ENCODE measurements at places on chromosomes 16 and 17.
A peak's percentile ranks its signal among the peaks of the same experiment; 100 is the strongest.

GRCh38 chr16:10162981-10163380, 19.2 kb downstream of the GRIN2A start:
- DNase-seq, result no peak

DNA sequence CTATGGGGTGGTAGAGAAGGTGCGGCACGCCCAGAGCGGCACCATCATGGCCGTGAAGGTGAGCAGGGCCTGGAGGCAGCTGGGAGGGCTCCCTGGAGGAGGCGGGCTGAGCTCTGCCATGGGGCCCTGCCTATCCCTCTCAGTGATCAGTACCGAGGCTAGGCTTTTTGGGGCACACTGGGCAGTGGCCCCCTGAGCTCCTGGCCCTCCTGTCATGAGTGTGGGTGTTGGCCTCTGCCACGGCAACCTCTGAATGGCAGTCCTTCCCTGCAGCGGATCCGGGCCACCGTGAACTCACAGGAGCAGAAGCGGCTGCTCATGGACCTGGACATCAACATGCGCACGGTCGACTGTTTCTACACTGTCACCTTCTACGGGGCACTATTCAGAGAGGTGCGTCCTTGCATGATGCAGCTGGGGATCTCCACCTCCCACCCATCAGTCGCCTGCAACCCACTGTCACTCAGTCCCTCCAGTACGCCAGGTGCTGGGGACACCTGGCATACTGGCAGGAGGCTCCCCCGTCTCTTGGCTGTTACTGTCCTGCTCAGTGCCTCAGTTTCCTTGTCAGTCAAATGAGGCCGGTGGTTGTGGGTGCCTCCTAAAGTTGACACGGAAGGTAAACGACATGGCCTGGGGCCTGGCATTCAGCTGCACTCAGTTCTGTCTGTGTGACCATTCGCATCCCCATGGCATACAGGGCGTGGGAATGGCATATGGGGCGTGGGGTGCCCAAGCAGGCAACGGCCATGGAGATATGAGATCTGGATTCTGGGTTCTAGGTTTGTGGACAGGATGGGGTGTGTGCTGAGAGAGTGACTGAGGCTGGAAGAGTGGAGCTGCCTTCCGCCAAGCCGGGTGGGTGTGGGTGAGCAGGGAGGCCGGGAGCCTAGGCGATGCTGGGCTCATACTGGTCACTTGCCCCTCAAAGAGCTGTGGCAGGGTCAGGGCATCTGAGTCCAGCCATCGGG, 16.4 kb downstream of the MAP2K3 start:
- no peak for DNase-seq

- DNase-seq, result no peak
Observed at GRCh38 chr16:58045096-58045495, 19.5 kb downstream of the MMP15 start.

DNA sequence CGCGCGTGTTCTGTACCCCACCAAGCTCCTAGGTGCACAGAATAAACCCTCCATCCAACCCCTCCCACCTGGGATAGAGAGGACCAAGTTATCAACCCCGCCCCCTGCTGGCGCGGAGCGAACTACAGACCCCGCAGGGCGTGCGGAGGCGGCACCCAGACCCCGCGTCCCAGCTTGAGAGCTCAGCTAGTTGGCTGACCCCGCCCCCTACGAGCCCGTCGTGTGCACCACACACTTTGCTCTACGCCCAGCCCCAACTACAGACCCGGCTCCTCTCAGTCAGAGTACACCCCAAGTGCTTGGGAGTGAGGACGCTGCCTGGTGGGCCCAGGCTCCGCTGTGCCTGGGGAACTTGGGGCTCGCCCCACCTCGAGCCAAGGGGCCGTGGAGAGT, 1.5 kb downstream of the GRIN2A start:
- peak; percentile 20 for DNase-seq

GRCh38 chr16:51951668-51952298, 595.2 kb downstream of the TOX3 start:
- DNase-seq, result no peak

GRCh38 chr16:29023279-29024277, 38.7 kb downstream of the LAT start:
- DNase-seq, result no peak

- peak; percentile 84 for DNase-seq
Observed at GRCh38 chr17:63950940-63951907, 19.1 kb upstream of the CD79B start.

- no peak for DNase-seq
Observed at GRCh38 chr17:40457964-40458791, 14.9 kb downstream of the IGFBP4 start.

DNA sequence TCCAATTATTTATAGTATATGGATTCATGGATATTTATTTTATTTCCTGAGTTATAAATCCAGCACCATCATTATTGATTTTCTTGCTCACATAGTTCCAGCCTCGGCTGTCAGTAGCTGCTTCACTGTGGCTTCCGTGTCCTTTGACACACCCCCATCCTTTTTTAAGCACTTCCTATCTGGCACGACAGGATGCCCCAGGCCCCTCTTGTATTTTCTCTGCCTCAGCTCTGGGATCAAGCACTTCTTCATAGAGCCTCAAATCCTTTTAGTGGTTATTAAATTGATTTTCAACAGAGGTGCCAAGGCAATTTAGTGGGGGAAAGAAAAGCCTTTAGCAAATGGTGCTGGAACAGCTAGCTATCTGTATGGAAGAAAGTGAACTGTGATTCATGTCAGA, 59.8 kb downstream of the GAN start:
- no peak for DNase-seq

- no peak for DNase-seq
Observed at GRCh38 chr17:57502811-57503241, 242.3 kb downstream of the CCDC182 start.

DNA sequence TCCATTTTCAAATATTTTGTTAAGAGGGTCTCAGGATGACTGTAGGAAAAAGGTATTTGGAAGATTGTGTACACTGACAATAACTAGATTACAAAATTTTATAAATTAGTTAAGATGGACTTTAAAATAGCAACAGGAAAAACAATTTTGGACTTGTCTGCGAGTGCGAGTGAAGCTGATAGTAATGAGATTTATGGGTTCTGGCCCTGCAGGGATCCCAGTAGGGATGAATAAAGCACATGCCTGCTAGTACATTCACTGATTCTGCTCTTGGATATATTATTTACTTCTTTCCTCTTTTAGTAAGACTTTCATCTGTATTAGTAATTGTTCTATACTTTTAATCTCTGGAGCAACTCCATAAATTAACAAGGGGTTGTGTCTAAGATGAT, 28.2 kb downstream of the PRKCA start:
- no peak for DNase-seq

DNA sequence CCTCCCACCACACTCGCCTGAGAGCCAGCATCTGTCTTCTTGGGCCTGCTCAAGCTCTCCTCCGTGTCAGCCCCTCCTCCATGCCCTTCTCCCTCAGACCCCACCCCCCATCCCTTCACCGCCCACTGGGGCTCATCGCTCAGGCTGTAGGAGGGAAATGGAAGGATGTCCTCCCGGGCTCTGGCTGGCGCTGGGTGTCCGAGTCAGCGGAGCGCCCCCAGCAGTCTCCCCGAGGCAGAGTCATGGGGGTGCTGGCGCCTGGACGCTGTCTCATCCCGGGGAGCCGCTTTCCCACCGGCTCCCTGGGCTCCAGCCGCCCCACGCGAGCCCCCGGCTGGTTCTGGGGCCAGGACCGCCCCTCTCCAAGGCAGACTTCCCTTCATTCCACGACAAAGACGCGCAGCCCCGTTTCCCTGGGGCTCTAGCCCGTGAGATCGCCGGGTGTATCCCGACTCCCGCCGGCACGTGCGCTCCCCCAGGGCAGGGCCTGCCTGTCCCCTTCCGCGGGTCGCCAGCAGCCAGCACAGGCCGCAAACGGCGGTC, 428 bp upstream of the ANTKMT start:
- DNase-seq, result peak; percentile 83

Measured in OCI-LY7 (cell line).